ENCODE measurements at places on chromosomes 3 and 15.

GRCh38 chr15:87478687-87479072 is 777.9 kb downstream of the NTRK3 start:
- DNase-seq: no peak

DNA sequence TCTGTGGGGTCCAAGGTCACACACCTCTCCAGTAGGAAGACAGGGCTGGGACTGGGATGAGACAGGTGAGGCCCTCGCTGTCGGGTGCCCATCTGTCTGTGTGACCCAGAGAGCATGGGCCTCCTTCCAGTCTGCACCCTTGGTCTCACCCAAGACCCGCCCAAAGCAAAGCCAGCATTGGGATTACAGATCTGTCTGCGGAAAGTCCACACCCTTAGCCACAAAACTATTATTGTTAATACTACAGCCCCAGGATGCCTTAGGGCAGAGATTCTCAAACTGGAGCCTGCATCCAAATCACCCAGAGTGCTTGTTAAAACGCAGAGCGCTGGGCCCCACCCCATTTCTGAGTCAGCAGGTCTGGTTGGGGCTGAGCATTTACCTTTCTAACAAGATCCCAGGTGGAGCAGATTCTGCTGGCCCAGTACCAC is 58.5 kb upstream of the ZNF148 start:
- no peak for DNase-seq

DNA sequence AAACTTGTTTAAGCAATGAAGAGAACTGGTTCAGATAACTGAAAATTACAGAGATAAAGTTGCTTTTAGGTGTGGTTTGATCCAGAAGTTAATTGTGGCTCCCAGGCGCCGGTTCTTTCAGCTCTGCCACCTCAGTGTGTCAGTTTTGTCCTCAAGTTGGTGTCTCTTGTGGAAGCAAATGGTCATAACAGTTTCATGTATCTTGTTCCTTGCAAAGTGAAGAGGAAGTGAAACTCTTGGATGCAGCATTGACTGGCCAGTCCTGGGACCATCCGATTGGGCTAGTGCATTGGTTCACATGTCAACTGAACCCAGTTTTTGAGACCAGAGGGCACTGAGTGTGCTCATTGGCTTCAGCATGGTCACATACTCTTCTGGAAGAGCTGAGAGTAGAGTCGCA is 181.4 kb upstream of the GRM7 start:
- DNase-seq: no peak

- DNase-seq: no peak
Measured at GRCh38 chr3:143071776-143072175, 47.8 kb upstream of the CHST2 start.

DNA sequence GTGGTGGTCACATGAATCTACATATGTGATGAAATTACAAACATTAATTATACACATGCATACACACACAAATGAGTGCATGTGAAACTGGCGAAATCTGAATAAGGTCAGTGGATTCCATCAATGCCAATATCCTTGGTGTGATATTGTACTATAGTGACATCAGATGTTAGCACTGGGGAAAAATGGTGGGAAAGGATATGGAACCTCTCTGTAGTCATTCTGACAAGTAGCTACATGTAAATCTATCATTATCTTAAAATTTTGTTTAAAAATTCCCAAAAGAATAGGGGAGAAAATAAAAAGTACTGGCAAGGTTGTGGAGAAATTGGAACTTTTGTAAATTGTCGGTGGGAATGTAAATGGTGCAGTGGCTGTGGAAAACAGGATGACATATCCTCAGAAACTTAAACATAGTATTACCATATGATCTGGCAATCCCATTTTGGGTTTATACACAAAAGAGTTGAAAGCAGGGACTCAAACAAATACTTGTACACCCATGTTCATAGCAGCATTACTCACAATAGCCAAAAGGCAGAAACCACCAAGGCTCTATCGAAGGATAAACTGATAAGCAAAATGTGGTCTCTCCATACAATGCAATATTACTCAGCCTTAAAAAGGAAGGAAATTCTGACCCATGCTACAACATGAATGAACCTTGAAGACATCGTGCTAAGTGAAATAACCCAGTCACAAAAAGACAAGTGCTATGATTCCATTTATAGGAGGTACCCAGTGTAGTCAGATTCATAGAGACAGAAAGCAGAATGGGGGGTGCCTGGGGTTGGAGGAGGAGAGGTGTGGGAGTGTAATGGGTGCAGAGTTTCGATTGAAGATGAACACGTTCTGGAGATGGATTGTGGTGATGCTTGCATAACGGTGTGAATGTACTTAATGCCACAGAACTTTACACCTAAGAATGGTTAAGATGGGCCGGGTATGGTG is 25.3 kb upstream of the HRH1 start:
- DNase-seq: no peak

DNA sequence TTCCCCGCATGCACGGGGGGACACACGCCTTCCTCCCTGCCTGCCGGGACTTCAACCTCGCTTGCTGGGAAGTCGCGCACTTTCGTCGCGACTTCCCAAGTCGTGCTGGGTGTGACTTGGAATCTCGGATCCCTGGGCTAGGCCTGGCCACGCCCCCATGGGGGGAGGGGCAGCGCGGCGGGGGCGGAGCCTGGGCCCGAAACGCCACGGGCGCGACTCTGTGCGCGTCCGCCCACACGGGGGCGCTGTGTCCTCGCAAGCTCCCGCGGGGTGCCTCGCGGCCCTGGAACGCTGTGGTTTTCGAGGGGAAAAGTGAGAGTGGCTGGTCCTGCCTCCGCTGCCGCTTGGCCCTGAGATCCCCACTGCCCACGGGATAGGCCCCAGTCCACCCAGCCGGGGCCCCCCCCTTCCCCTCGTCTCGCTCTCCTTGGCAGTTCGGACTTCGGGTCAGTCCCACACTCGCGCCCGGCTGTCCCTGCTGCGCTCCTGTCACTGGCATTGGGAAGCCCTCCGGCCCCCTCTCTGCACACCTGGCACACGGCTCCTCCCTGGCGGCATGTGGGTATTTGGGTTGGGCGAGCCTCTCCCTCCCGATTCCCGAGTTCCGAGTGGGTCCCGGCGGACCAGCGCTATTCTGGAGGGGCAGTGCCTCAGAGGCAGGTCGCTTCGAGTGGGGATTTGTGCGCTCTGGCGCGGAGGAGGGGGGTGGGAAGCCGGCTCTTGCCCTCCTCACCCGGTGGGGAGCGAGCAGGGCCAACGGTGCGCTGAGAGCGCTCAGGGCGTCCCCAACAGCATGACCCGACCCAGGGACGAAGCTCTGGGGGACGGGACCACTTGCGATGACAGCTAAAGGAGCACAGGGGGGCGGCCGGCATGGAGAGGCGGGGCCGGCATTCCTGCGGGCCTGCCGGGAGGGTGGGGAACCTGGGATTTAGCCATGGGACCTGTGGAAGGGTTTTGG is 23.6 kb downstream of the SEC61A1 start:
- DNase-seq: peak; percentile 82

GRCh38 chr15:25858952-25859760 is 4.0 kb downstream of the ATP10A start:
- DNase-seq: peak; percentile 28

DNA sequence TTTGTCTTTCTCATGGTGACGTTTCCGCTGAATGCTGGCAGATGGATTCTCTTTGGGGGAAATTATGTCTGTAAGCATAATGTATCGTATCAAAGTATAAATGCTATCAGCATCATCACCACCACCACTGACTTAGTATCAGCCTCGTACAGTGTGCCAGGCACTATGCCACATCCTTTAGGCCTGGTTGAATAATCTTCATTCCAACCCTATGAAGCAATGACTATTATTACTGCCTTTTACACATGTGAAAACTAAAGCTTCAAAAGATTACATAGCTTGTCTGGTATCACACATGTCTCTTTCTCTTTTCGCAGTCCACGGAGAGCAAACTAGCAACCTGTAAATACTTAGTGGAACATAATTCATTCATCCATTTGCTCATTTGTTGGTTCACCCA is 166.7 kb upstream of the PRICKLE2 start:
- DNase-seq: no peak

DNA sequence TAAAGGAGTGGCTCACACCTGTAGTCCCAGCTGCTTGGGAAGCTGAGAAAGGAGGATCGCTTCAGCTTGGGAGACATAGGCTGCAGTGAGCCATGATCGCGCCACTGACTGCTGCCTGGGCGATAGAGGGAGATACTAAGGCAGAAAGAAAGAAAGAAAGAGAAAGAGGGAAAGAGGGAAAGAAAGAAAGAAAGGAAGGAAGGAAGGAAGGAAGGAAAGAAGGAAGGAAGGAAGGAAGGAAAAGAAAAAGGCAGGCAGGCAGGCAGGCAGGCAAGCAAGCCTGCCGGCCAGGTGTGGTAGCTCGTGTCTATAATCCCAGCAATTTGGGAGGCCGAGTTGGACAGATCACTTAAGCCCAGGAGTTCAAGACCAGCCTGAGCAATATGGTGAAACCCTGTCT is 15.3 kb downstream of the SLC28A1 start:
- DNase-seq: no peak

All from CD8-positive, alpha-beta memory T cell (primary cell).